IPS DF 19.7 (cell line): ENCODE measurements at places on chromosomes 1 and 21.
A peak's percentile ranks its signal among the peaks of the same experiment; 100 is the strongest.

- DNase-seq, result no peak
These were observed 6.5 kb downstream of the SPATA46 start for GRCh38 chr1:162370161-162370560.

- DNase-seq, result no peak
These were observed 6.2 kb upstream of the MIXL1 start for GRCh38 chr1:226217273-226217672.

GRCh38 chr1:228475812-228476211, 11.4 kb upstream of the RNF187 start:
- DNase-seq, result no peak

DNA sequence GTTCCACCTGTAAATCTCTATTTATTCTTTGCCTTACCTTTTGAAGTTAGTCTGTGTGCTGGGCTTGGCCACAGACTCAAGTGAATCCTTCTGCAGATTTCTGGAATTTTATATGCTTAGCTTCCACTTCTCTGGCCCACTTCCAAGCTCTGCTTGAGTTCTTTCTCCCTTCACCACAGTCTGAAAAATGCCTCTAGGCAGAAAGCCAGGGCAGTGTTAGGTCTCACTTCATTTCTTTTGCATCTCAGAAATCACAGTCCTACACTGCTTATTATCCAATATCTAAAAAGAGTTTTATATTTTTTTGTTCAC, 48.9 kb downstream of the INKA2 start:
- no peak for DNase-seq

DNA sequence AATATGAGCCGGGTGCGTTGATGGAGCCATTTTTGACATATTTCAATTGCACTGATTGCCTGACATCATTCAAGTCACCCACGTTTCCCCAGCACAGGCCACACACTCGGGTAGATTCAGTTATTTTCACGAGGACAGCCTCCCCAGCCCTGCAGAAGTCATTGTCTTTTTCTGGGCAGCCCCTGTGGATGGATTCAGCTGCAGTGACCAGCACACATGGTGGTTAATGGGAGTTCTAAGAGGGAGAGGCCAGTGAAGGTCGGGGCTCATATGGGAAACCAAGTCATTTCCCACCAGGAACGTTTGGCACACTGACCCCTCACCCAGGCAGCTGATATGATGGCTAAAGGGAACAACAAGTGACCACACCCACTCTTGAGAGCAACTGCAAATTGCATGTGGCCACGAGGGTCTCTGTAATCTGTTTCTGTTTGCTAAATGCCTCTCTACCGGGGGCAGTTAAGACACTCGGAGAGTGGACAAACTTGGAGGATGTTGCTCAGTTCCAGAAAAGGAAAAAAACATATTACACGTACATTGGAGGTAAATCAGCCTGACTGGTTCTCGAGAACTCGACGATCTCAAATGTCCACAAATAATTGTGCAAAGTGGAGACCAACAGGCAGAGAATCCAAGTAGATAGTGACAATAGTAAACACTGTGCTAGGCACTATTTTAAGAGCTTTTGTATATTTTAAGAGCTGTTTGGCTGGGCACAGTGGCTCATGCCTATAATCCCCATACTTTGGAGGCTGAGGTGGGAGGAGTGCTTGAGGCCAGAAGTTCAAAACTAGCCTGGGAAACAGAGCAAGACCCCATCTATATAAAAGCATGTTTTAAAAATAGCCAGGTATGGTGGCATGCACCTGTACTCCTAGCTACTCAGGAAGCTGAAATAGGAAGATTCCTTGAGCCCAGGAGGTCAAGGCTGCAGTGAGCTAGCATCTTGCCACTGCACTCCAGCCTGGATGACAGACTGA, 167.2 kb upstream of the IRF2BP2 start:
- DNase-seq, result no peak

DNA sequence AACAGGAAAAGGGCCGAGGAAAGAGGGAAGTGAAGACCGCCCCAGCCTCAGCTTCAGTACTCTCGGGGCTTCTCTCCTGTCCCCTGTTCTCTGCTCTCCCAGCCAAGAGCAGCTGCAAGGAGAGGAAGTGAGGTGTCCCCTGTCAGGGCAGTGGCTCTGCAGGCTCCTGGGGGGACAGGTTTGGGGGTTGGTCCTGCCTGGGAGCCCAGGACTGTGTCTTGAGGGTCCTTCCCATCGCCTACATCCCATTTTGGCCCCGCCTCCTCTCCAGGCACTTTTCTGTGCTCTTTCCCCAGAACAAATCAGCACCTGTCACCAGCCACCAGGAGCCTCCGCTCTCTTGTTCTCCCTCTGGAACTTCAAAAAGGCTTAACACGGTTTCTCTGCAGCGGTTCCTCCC, 82.6 kb downstream of the VWA5B1 start:
- no peak for DNase-seq

DNA sequence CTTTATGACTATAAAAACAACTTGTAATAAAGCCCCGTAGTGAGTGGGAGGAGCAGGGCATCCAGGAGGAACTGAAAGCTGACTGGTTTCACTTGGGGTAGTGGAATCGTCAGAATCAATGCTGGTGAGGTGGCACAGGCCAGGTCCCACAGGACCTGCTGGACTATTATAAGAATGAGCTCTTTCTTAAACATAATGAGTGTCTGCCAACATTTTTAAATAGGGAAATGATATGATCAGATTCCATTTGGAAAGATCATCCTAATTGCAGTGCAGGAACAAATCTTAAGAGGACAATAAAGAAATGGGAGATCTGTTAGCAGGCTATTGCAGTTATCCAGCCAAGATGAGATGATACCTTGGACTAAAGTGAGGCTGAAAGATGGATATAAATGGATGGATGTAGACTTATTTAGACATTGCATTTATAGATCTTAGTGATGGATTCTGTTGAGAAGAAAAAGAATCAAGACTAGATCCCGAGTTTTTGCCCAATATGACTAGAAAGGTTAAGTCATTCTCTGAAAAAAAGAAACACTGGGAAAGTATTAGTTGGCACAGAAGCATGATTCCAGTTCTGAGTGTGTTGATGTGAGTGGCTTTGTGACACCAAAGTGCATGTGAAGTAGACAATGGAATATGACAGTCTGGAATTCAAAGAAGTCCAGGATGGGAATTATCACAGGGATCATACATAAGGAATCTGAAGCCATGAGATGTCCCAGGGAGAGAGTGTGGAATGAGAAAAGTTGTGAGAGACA, 153.3 kb upstream of the SGIP1 start:
- no peak for DNase-seq

DNA sequence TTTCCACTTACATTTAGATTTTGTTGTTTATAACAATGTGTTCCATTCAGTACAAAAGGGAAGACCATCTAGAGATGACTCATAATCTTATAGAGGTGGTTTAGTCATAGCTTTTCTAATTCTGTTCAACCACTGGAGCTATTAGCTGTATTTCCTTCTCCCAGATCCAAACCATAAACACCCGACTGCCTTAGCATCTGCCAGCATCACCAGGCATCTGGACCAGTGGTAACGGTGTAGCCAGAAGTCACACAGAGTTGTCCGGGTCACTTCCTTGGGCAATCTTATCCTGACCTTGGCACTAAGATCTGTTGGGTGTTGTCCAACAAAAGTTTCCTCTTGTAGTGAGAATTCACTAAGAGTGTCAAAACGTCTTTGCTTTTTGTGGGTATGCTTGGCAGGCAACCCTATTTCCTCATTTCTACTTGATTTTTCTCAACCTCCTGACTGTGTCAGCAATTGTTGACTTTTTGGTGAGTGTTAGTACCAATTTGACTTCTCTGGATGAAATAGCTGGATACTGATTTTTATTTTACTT, 372.1 kb upstream of the B3GALT2 start:
- no peak for DNase-seq

DNA sequence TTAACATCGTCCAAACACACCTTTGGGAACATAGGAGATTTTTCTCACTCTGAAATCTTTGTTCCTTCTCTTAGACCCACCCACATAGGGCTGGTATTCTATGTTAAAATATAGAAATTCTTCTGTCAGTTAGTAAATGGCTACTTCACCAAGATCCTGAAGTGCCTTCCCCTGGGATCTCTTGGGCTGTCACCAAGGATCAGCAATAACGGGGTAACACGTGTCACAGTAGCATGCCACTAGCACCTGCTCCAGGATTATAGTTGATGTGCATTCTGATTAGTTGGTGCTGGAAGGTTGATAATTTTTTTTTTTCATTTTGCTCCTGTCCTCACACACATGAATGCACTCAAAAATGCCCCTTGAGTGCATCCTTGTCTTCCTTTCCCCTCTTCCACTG, 298.7 kb downstream of the NTNG1 start:
- no peak for DNase-seq

DNA sequence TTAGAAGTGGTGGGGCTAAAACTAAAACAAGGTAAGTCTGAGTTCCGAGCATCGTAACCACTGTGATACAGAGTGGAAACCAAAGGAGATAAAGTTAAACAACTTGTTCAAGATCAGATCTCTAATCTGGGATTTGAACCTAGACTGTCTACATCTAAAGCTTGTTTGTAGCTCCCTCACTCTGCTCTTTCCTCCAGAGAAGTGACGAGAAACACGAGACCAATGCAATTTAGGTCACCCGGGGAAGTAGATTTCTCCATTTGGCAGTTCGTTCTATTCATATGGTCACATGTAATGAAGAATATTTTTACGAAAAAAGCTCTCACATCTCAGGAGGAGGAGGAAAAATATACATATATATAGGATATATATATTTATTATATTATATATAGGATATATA, 1.8 kb downstream of the ADORA3 start:
- no peak for DNase-seq

DNA sequence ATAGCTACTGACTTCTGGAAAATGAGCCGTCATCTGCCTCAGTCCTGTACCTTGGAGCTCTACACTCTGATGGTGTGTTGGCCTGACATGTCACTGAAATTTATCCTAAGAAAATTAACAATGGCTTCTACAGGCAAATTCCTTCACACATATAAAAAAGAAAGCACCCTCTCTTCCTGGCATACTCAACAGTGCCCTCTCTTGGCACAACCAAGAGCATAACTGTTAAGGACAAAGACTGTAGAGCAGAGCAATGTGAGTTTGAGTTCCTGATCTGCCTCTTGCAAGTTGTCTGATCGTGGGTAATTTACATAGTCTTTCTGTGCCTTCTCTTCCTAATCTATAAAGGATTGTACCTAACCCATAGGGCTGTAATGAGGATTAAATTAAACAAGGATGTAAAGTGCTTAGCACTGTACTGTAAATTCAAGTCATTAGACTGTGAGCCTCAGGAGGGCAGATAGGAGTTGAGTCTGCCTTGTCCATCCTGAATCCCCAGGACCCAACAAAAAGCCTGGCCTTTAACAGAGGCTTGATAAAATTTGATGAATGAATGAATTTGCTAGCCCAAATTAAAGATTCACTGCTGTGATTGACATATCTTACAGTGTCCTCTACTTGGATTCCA, 83.5 kb downstream of the SYF2 start:
- DNase-seq, result peak; percentile 30

DNA sequence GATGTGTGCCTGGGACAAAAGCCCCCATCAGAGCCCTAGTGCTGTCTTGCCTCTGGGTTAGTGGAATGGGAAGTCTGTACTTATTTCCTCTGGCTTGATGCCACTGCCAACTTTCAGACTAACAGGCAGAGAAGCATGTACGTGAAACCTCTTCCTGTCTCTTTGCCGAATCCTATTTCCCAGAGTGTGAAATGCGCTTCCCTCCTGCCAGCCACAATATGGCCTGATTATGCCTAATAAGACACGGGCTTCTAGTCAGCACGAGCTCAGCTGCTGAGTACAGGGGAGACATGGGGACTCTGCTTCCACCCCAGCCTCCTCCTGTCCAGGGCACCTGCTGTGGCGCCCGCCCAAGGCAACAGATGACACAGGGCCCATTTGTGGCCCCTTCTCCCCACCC, 111.4 kb downstream of the KCND3 start:
- DNase-seq, result no peak

DNA sequence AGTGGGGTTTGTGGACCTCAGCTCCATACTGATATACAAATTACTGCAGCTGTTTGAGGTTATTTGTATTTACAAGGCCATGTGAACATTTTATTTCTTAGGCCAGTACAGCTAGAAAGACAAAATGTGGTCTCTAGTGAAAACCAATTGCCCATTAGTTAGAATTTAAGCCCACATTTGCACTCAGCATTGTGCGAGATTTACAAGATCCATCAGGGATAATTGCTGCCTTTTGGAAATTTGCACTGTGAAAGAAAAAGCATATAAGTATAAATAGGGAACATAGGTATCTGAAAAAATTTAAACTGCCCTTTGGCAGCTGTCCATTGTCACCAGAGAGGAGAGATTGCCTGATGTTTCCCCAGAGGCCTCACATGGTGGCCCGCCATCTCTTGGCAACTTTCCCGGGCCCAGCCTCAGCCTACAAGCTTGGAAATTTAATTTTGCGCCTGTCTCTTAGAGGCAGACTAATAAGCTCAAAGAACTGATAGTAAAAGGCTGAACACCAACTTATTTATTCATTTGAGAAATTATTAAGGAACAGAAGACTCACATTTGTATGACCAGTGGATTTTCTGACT, 120.7 kb downstream of the MAP3K21 start:
- DNase-seq, result no peak

DNA sequence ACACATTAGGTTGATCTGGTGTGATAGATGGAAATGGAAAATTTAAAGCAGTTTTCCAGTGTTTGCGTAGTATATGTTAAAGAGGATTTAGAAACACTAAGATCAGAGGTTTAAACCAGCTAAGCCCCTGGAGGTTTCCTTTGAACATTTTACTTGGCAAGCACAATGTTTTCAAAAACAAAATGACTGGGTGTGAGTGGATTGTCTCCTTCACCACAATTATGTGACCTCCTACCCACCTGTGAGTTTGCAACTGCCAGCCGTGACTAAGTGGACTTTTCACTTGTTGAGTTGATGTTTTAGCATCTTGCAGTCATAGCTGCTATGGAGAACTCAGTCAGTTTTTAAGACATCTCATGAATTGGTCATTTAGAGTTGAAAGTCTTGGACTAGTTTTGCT, 4.7 kb downstream of the CCDC190 start:
- DNase-seq, result no peak

GRCh38 chr1:180814258-180814657, 98.4 kb upstream of the KIAA1614 start:
- no peak for DNase-seq

- DNase-seq, result no peak
These were observed 51.4 kb upstream of the GREM2 start for GRCh38 chr1:240663169-240663879.
